Activated effector memory CD4-positive, alpha-beta T cell treated with Interleukin-2 at 50 U/mL for 16 hours (primary cell): ENCODE measurements at places on chromosomes 5 and 9.

DNA sequence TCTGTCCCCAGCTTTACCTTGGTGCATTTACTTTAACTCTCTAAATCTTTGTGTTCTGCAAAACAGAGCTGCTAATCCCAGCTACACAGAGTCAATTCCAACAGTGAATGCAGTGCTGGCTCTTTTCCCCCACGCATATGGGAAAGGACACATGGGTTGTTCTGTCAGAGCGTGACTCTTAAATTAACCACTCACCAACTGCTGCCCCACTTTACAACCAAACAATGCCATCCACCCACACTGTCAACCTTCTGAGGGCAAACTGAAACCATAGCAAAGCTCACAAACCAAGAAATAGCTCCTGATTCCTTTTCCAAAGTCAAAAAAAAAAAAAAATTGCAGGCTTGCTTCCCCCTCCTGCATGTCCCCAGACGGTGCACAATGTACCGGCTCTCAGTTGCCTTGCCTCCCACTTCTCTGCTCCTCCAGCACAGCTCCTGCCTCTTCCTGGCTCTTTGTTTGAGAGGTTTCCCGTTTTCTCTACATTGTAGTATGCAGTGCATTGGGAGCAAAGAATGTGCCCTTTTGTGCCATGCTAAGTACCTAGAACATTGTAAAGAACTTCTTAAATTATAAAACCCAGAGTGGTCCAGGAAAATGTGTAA, 151.5 kb upstream of the DAPK1 start:
- DNase-seq = no peak

DNA sequence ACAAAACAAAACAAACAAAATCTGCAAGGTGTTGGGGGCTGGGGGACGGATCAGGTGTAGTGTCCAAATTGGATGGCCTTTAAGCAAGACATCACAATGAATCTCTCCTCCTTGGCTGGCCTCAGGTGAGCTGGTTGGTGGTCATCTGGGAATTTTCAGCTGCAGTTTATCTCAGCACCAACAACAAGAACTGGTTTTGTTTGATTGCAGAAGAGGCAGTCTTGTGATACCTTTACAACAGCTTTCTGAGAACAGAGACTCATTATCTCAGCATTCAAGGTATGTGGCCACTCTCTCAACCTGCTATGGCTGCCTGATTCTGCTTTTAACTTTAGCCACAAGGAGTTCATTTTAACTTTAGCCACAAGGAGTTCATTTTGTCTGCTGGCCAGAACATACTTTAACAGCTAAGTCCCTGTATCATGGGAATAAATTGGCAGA, 1543.4 kb downstream of the EFNA5 start:
- DNase-seq = no peak

DNA sequence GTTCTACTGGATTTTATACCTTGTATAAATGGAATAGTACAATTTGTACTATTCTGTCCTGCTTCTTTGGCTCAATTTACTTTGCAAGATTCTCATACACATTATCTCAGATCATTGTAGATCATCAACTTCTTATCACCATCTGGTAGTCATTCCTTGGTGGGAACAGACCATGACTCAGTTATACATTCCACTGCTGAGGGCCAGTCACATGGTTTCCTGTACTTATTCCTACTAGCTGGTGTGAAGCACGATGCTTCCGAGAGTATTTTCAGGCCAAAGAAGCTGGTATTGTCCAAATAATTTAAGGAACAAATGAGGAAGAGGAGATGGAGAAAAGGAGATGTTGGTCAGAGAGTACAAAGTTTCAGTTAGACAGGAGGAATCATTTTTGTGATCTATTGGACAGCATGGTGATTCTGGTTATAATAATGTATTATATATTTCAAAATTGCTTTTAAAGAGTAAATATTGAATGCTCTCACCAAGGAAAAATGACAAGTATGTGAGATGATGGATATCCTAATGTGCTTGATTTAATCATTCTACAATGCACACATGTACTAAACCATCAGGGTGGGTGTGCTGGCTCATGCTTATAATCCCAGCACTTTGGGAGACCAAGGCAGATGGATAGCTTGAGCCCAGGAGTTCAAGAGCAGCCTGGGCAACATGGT, 124.1 kb downstream of the SYK start:
- DNase-seq = no peak

GRCh38 chr9:138007566-138007917, 130.0 kb downstream of the CACNA1B start:
- no peak for DNase-seq

DNA sequence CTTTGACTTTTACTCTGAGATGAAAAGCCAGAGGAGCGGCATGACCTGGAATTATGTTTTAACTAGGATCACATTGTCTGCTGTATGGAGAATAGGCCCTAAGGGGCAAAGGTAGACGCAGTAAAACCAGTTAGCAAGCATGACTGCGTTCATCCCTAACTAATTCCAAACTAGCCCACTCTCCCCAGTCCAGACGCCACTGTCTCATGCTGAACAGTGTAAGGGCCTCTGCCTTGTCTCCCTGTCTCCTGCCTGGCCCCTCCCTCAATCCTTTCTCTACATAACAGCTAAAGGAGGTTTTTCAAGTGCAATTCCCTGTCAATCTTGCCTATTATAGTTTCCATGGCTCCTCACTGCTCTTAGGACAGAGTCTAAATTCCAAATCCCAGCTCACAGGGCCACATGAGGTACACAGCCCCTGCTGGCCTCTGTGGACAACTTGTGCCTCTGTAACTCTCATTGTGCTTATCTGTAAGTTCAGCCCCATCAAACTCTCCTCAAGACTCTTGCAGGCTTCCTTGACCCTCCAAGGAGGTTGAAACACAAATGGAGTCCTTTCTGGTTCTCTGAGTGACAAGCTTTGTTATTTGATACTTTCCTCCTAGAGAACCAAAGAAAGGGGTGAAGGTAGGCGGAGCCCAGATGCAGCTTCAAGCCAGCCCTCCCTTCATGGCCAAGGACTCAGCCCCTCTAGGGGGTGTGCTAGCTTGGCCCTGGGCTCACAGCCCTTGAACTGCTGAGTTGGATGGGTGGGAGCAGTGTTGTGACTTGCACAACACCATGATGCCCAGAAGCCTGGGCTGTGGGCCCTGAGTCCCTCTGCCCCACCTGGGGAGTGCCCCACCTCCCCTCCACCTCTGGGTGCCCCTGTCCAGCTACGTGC, 16.0 kb upstream of the SLC22A4 start:
- DNase-seq = no peak
